Hindlimb muscle (tissue), 1 donor: ENCODE measurements at places on chromosomes 1 and 21. TPM values are rescaled to one million over a fixed set of nuclear protein-coding genes. Genes with fewer than 3 reads are reported as not detected.

- no peak for DNase-seq
Measured at GRCh38 chr1:234125283-234125682, 220.8 kb downstream of the SLC35F3 start.

DNA sequence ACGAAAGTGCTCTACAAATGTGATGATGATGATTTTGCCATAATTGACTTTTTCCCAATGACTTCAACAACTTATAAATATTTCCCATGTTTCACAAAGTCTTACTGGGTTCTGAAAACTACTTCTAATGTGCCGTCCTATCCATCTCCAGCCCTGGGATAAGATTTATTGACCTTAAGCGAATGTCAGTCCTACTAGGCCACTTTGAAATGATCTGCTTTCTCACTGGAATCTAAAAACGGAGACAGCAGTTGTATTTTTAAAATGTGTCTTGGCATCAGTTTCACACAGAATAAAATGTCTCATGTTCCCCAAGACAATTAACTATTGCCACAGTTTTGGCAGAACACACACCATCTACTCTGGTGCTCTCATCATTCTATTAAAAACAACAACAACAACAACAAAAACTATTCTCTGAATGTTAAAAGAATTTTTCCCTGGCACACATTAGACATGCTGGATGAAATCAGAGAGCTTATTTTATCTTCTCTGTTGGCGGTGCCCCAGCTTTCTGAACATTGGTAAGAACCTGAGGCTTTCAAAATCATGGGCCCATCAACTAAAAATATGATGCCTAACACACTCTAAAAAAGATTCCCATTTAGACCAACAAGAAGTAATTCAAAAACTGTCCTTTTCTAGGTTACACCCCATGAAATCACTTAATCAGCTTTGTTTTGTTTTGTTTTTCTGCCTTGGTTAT, 23.1 kb upstream of the DNASE2B start:
- peak; percentile 38 for DNase-seq

- no peak for DNase-seq
Measured at GRCh38 chr1:54453509-54453908, 47.3 kb upstream of the SSBP3 start.

GRCh38 chr1:231241750-231242149, 738 bp downstream of the GNPAT start:
- DNase-seq: no peak

The CCSAP gene
- polyA plus RNA-seq: 6.7 TPM
